CD4-positive, alpha-beta T cell (primary cell): ENCODE measurements at places on chromosomes 2 and 18. TPM values are rescaled to one million over a fixed set of nuclear protein-coding genes. Genes with fewer than 3 reads are reported as not detected.

TCF23 gene
- not detected for total RNA-seq

MAP3K19 gene
- not detected for total RNA-seq

ALPP gene
- not detected for total RNA-seq

UGT1A4 gene
- total RNA-seq: not detected

DNA sequence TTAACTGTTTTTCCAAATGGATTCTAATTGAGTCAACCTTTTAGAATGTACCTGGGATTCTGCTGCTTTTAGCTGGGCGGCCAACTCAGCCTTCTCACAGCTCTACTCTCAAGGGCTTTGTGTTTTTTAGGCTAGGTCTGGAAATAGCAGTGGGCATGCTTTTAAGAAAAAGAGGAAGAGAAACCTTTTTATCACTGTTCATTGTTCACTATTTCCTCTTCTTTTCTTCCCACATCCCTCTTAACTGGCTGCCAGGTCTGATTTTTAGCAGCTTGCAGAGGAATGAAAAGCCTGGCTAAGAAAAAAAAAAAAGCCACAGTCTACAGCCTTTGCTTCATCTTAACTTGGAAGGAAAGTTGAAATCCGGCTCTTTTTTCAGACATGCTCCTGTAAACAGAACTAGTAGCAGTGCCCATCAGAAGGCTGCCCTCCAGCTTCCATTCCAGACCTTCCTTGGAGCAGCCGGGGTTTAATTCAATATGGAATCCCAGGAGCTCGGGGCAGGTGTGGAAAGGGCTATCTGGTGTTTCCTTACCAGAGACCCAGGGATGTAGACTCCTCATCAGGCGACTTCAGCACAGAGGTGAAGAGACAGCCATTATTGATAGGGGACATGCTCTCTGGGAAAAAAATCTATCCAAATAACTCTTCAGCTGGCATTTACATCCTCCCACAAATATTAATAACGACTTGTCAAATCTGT lies 230.7 kb downstream of the MYO3B start:
- no peaks in the 10 kb centered on the region for H3K36me3 ChIP-seq
- H3K27ac ChIP-seq: no peak overlapping the region
- H3K4me3 ChIP-seq: no peak overlapping the region

DNA sequence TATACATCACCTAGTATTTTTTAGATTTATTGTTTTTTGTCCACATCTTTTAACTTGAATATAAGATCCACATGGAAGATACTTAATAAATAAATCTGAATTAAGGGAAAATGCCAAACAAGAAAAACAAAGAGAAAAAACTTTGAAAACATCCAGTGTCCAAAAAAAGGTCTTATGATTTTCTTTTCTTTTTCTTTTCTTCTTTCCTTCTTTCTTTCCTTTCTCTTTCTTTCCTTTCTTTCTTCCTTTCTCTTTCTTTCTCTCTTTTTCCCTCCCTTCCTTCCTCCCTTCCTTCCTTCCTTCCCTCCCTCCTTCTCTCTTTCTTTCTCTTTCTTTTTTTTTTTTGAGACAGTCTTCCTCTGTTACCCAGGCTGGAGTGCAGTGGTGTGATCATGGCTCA lies 29.6 kb upstream of the WIPF1 start:
- H3K4me3 ChIP-seq: no peak overlapping the region
- peaks cover 70% of the 10 kb centered on the region for H3K4me1 ChIP-seq
- H3K27ac ChIP-seq: no peak overlapping the region
- no peak for DNase-seq

DNA sequence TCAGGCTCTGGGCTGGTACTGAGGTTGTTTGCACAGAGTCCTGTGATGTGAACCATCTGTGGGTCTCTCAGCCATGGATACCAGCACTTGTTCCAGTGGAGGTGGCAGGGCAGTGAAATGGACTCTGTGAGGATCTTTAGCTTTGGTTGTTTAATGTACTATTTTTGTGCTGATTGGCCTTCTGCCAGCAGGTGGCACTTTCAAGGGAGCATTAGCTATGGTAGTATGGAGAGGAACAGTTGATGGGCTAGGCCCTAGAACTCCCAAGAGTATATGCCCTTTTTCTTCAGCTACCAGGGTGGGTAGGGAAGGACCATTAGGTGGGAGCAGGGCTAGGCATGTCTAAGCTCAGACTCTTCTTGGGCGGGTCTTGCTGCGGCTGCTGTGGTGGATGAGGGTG lies 257.0 kb upstream of the GYPC start:
- no peaks in the 10 kb centered on the region for H3K27me3 ChIP-seq
- H3K27ac ChIP-seq: no peak overlapping the region
- no peaks in the 10 kb centered on the region for H3K4me1 ChIP-seq

CCDC141 gene
- total RNA-seq: 30.6 TPM

CTLA4 gene
- 49.8 TPM for total RNA-seq

DNA sequence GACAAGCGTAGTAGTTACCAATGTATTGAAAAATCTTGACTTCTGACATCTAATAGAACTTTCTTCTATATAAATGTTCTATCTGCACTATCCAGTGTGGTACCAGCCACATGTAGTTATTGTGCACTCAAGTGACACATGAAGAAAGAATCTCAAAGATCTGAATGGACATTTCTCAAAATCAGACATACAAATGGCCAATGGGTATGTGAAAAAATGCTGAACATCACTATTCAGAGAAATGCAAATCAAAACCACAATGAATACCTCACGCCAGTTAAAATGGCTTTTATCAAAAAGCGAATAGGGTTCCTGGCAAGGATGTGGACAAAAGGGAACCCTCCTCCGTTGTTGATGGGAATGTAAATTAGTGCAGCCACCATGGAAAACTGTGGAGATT lies 37.5 kb upstream of the SMCHD1 start:
- DNase-seq: no peak
- no peak overlapping the region for H3K4me3 ChIP-seq
- no peaks in the 10 kb centered on the region for H3K36me3 ChIP-seq
- no peaks in the 10 kb centered on the region for H3K4me1 ChIP-seq
- H3K27ac ChIP-seq: no peak overlapping the region
- no peaks in the 10 kb centered on the region for H3K27me3 ChIP-seq

DNA sequence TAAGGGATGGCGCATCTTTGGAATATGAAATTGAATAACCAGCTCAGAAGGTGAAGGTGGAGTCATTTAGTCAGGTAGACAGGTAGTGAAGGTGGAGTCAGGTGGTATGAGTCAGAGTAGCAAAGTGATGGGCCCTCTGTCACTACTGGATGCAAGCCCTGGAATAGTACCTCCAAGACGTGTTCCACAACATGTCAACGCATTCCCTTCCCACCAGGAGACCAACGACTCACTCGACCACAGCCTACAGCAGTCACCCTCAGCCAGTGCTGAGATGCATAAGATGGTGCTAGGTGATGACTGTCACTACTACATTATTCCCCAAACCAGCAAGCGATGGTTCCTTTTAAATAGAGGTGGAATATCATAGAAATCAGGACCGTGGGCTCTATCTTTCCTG lies 6.8 kb downstream of the CPLX4 start:
- H3K27me3 ChIP-seq: peaks cover 27% of the 10 kb centered on the region
- no peaks in the 10 kb centered on the region for H3K36me3 ChIP-seq
- no peak overlapping the region for H3K27ac ChIP-seq
- peaks cover 8% of the 10 kb centered on the region for H3K4me1 ChIP-seq

DNA sequence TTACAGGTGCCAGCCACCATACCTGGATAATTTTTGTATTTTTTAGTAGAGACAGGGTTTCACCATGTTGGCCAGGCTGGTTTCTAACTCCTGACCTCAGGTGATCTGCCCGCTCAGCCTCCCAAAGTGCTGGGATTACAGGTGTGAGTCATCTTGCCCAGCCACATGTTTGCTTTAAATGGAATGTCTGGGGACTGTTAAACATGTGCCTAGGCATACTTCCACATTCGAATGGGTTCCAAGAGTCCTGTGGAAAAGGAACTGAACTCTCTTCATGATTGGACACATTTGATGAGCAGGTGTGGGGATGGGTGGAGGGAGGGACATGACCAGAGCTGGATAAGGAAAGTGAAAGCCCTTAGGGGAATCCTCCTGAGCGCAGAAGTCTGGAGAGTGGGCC lies 58.4 kb upstream of the GREB1L start:
- H3K4me3 ChIP-seq: no peak overlapping the region
- DNase-seq: no peak
- no peak overlapping the region for H3K27ac ChIP-seq
- H3K27me3 ChIP-seq: no peaks in the 10 kb centered on the region
- no peaks in the 10 kb centered on the region for H3K4me1 ChIP-seq
- H3K36me3 ChIP-seq: no peaks in the 10 kb centered on the region

- peaks cover 14% of the 10 kb centered on the region for H3K27me3 ChIP-seq
- no peaks in the 10 kb centered on the region for H3K36me3 ChIP-seq
- no peak overlapping the region for H3K4me3 ChIP-seq
- H3K27ac ChIP-seq: no peak overlapping the region
These were observed 20.0 kb upstream of the RESP18 start for GRCh38 chr2:219352448-219353023.

- DNase-seq: no peak
- no peaks in the 10 kb centered on the region for H3K4me1 ChIP-seq
- no peaks in the 10 kb centered on the region for H3K36me3 ChIP-seq
- H3K27me3 ChIP-seq: no peaks in the 10 kb centered on the region
These were observed 827.0 kb upstream of the DDX18 start for GRCh38 chr2:116987447-116987846.

- DNase-seq: no peak
- H3K36me3 ChIP-seq: no peaks in the 10 kb centered on the region
- H3K27me3 ChIP-seq: no peaks in the 10 kb centered on the region
These were observed 157.6 kb downstream of the LRATD1 start for GRCh38 chr2:14790041-14790640.

GRCh38 chr2:207163053-207163755 lies 2.5 kb downstream of the KLF7 start:
- peak overlapping the region; percentile 99 for H3K27ac ChIP-seq
- H3K4me3 ChIP-seq: peak overlapping the region; percentile 71
- H3K27me3 ChIP-seq: no peaks in the 10 kb centered on the region
- no peaks in the 10 kb centered on the region for H3K36me3 ChIP-seq
- DNase-seq: no peak
- H3K4me1 ChIP-seq: peaks cover 37% of the 10 kb centered on the region

DNA sequence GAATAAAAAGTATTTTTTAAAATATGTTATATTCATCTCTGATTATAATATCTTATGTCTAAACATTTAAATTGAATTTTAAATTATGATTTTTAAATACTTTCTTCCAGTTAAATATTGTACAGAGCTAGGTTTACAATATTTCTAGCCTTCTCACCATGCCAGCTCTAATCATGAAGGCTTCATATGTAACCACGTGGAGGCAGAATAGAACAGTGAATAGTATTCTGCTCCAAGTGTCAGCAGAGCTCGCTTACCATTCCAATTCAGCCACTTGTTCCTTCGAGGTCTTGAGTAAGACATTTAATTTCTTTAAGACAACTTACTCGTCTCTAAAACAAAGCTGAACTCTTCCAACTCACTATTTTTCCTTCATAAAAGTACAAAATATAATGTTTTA lies 871.8 kb downstream of the SUCLG1 start:
- no peak overlapping the region for H3K27ac ChIP-seq
- no peak overlapping the region for H3K4me3 ChIP-seq
- DNase-seq: no peak
- no peaks in the 10 kb centered on the region for H3K4me1 ChIP-seq
- no peaks in the 10 kb centered on the region for H3K27me3 ChIP-seq

GRCh38 chr2:220120041-220120440 lies 492.6 kb downstream of the SLC4A3 start:
- DNase-seq: no peak
- no peaks in the 10 kb centered on the region for H3K36me3 ChIP-seq
- H3K4me1 ChIP-seq: no peaks in the 10 kb centered on the region
- H3K27me3 ChIP-seq: no peaks in the 10 kb centered on the region
- H3K4me3 ChIP-seq: no peak overlapping the region

- no peaks in the 10 kb centered on the region for H3K27me3 ChIP-seq
- no peak overlapping the region for H3K27ac ChIP-seq
- H3K36me3 ChIP-seq: peaks cover 54% of the 10 kb centered on the region
- H3K4me3 ChIP-seq: no peak overlapping the region
- H3K4me1 ChIP-seq: peaks cover 39% of the 10 kb centered on the region
These were observed 3.2 kb downstream of the YPEL5 start for GRCh38 chr2:30149976-30150375.

DNA sequence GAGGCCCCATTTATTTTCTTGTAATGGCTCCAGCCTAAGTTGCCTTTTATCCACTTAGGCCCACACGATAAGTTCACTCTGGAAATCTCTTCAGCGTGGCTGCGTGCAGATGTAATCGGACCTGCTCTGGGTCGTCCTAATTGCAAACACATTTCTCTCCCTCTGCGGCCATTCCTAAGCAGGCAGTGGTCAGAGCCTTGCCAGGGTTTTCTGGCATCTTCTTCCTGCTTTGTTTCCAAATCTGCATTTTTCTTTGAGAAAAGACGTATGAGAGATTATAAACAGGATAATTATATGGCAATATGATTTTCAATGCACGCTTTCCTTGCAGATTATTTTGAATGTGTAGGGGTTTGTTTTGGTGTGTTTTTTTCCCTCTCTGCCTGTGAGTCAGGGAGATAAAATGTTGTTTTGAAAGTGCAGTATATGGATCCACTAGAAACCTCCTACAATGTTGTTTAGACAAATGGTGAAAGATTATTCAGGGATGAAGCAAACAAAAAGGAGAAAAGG lies 239.4 kb upstream of the TANK start:
- no peak for DNase-seq
- H3K27me3 ChIP-seq: no peaks in the 10 kb centered on the region
- no peaks in the 10 kb centered on the region for H3K36me3 ChIP-seq
- no peak overlapping the region for H3K4me3 ChIP-seq
- H3K4me1 ChIP-seq: no peaks in the 10 kb centered on the region
- no peak overlapping the region for H3K27ac ChIP-seq

GRCh38 chr2:188865681-188866080 lies 108.5 kb upstream of the COL3A1 start:
- no peak for DNase-seq
- H3K36me3 ChIP-seq: no peaks in the 10 kb centered on the region
- no peak overlapping the region for H3K4me3 ChIP-seq
- no peaks in the 10 kb centered on the region for H3K27me3 ChIP-seq
- H3K27ac ChIP-seq: no peak overlapping the region

DNA sequence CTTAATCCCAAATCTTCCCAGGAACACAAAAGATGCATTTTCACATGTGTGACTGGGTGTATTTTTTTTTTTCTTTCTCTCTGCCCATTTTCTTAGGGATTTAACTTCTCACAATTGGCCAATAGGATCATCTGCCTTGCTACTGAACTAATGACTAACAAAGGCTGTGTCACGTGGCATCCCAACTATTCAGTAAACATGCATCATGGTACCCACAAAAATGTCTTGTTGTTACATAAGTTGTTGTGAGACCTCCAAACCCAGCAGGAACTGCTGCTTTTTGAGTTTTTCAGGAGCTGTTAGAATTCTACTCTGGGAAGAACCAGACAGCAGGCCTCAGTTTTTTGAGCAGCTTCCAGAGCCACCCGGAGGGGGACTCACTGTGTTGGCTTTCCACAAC lies 31.9 kb downstream of the GAD1 start:
- no peaks in the 10 kb centered on the region for H3K27me3 ChIP-seq
- no peaks in the 10 kb centered on the region for H3K4me1 ChIP-seq
- no peak for DNase-seq
- H3K36me3 ChIP-seq: no peaks in the 10 kb centered on the region
